CD4-positive, alpha-beta T cell (primary cell): ENCODE measurements at places on chromosomes 13 and 19. TPM values are rescaled to one million over a fixed set of nuclear protein-coding genes. Genes with fewer than 3 reads are reported as not detected.

NALCN gene
- not detected for total RNA-seq

RGL3 gene
- total RNA-seq = not detected

C13orf42 gene
- not detected for total RNA-seq

HIPK4 gene
- 0.11 TPM for total RNA-seq

CEACAM3 gene
- total RNA-seq = not detected

HNRNPA1L2 gene
- 17.1 TPM for total RNA-seq

GRCh38 chr13:29465741-29466293, 129.7 kb downstream of the SLC7A1 start:
- peaks cover 1% of the 10 kb centered on the region for H3K27me3 ChIP-seq
- no peak overlapping the region for H3K4me3 ChIP-seq
- DNase-seq = no peak
- no peak overlapping the region for H3K27ac ChIP-seq

- H3K4me3 ChIP-seq = no peak overlapping the region
- H3K36me3 ChIP-seq = no peaks in the 10 kb centered on the region
- H3K27ac ChIP-seq = no peak overlapping the region
- H3K4me1 ChIP-seq = peaks cover 7% of the 10 kb centered on the region
- DNase-seq = no peak
- no peaks in the 10 kb centered on the region for H3K27me3 ChIP-seq
Observed at GRCh38 chr19:38759590-38760003, 13.7 kb downstream of the LGALS7 start.

GRCh38 chr13:108363666-108364065, 94.1 kb downstream of the TNFSF13B start:
- no peaks in the 10 kb centered on the region for H3K27me3 ChIP-seq
- H3K36me3 ChIP-seq = no peaks in the 10 kb centered on the region
- no peaks in the 10 kb centered on the region for H3K4me1 ChIP-seq
- H3K4me3 ChIP-seq = no peak overlapping the region
- no peak for DNase-seq

DNA sequence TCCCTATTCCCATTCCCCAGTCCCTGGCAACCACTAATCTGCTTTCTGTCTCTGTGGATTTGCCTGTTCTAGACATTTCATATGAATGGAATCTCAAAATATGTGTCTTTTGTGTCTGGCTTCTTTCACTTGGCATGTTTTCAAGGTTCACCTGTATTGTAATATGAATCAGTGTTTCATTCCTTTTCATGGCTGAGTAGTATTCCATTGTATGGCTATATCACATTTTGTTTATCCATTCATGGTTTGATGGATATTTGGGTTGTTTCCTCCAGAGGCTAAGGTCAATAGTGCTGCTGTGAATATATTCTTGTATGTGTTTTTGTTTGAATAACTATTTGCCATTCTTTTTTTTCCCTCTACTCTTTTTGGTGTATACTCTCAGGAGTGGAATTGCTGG, 24.4 kb downstream of the NCAN start:
- no peaks in the 10 kb centered on the region for H3K4me1 ChIP-seq
- no peak for DNase-seq
- H3K27me3 ChIP-seq = peaks cover 8% of the 10 kb centered on the region
- H3K36me3 ChIP-seq = no peaks in the 10 kb centered on the region
- no peak overlapping the region for H3K27ac ChIP-seq

DNA sequence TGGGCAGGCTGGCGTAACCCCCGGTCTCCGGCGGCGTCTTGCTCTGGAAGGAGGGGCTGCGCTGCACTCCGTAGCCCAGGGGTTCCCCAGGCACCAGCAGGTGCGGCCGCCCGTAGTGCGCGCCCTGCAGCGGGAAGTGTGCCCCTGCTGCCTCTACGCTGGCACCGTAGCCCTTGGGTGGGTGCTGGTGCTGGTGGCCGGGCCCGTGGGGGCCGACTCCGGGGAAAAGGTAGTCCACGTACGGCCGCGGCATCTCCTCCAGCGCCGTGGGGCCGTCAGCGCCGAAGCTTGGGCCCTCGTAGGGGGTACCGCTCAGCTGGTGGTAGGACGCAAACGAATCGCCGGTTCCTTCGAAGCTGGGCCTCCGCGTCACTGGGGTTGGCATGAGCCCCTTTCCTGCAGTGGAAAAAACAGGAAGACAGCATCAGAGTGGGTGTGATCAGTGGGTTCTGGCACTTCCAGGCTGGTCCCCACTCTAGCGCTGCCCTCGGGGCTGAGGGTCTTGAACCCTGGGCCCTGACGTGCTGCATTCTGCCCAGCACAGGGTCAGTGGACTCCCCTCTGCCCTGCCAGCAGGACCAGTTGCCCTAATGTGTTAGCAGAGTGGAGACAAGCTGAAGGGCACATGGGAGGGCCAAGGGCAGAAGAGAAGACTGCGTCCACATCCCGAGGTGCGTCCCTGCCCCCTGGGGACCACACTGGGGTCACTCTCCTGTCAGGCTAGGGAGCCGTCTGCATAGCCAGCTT, 72.3 kb downstream of the LATS2 start:
- H3K4me3 ChIP-seq = no peak overlapping the region
- H3K36me3 ChIP-seq = no peaks in the 10 kb centered on the region
- DNase-seq = no peak

DNA sequence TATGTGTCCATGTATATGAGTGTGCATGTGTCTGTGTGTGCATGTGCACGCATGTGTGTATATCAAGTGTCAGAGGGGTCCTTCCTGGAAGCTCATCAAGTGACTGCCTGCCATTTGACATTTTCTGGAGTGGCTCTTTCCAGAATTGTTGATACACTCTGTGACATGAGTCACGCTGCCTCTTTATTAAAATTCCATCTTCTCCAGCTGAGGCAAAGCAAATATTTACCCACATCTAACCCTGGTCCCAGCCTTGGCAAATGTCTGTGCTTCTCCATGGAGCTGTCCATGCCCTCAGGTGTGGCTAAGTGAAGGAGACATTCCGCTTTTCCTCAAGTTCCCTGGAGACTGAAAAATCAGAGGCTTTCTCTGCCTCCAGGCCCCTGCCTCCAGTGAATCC, 88.2 kb upstream of the MBNL2 start:
- H3K27ac ChIP-seq = no peak overlapping the region
- DNase-seq = no peak
- H3K4me1 ChIP-seq = no peaks in the 10 kb centered on the region
- H3K36me3 ChIP-seq = no peaks in the 10 kb centered on the region
- no peaks in the 10 kb centered on the region for H3K27me3 ChIP-seq

DNA sequence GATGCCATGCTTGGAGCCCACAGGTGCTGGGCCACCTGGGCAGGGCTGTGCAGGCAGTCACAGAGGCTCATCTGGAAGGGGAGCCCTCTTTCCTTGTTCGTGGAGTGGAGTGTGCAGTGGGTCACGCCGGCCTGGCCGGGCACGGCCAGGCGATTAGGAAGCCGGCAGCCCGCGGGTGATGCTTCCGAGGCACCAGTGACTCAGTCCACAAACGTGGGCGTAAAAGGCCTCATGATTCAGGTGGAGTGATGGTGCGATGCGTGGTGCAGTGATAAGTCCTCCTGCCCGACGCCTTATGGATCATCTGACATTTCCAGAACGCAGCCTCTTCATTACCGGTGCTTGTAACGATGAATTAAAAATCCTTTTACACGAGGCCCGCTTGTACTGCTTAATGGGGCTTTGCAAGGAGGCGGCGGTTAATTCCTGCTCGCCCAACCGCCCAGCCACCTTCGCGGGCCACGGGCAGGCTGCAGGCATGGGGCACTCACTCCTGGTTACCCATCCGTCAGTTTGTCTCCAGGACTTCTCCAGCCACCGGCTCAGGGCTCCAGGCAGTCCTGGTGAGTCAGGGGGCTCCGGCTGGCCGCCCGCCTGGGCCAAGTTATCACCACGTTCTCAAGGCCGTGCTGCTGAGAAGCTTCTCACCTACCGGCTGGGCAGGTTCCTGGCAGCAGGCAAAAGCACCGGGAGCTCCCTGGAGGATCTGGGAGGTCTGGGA, 172.4 kb downstream of the KDM4B start:
- no peak overlapping the region for H3K27ac ChIP-seq
- no peaks in the 10 kb centered on the region for H3K27me3 ChIP-seq
- H3K36me3 ChIP-seq = peaks cover 44% of the 10 kb centered on the region
- no peak for DNase-seq

DNA sequence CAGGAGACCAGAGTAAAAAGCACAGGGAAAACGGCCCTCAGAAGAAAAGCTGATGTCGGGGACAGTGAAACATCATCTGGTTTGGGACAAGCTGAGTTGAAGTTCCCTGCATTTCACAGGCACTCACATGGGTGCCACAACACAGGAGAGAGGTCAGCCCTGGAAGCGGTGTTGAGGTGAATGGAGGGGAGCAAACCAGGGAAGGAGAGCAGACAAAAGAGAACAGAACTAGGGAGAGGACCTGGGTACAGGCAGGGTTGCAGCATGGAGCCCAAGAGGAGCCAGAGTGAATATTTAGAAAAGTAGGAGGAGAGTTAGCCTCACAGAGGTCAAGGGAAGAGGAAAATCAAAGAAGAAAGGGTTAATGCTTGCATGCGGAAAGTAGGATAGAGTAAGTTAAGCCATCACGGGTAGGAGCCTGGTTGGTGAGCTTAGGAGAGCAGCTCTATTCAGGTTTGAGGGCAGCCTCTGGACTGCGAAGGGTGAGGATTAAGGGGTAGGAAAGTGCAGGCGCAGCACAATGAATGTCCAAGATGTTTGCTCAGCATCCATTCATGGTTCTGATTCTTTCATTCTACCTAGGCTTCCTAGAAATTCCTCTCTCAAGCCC, 15.5 kb downstream of the FAM216B start:
- no peaks in the 10 kb centered on the region for H3K36me3 ChIP-seq
- H3K27me3 ChIP-seq = no peaks in the 10 kb centered on the region
- H3K27ac ChIP-seq = no peak overlapping the region

GRCh38 chr19:40279120-40279551, 6.0 kb downstream of the AKT2 start:
- no peak overlapping the region for H3K27ac ChIP-seq
- DNase-seq = no peak
- H3K4me3 ChIP-seq = no peak overlapping the region
- peaks cover 89% of the 10 kb centered on the region for H3K4me1 ChIP-seq
- H3K27me3 ChIP-seq = no peaks in the 10 kb centered on the region

DNA sequence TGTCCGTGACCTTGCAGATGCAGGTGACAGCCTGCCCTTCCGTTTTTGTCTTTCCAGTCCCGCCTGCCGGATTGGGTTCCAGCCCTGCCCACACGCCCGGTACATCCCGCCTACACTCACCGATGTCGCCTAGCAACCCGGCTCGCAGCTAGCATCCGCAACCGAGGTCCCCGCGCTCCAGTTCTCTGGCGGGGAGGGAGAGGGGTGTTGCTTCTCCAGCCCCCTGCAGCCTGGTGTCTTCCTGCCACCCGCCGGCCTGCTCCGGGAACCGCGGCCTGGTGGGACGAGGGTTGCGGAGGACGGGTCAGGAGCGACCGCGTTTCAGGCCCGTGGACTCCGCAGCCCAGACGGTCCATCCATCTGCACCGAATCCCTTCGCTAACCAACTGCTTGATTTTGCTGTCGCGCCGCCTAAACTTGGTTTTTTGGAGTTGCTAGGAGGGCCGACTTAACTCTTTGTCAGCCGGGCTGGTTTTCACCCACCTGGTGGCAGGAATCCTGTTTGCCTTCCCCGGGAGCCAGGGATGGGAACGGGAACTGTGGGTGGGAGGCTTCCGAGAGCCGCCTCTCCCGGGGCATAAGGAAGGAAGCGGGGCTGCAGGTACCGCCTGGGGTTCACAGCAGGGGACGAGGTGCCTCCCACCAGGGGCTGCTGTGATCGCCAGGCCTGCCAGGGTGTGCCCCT, 15.4 kb upstream of the MATK start:
- peaks cover 46% of the 10 kb centered on the region for H3K4me1 ChIP-seq
- H3K27ac ChIP-seq = no peak overlapping the region
- peak; percentile 82 for DNase-seq
- H3K36me3 ChIP-seq = no peaks in the 10 kb centered on the region
- peak overlapping the region; percentile 47 for H3K4me3 ChIP-seq

- no peak overlapping the region for H3K27ac ChIP-seq
- DNase-seq = no peak
- no peaks in the 10 kb centered on the region for H3K36me3 ChIP-seq
- no peaks in the 10 kb centered on the region for H3K4me1 ChIP-seq
- no peak overlapping the region for H3K4me3 ChIP-seq
Observed at GRCh38 chr13:67094952-67095351, 135.2 kb downstream of the PCDH9 start.

GRCh38 chr19:2475018-2475701, 767 bp upstream of the GADD45B start:
- H3K4me1 ChIP-seq = peaks cover 45% of the 10 kb centered on the region
- peak overlapping the region; percentile 70 for H3K27ac ChIP-seq
- no peaks in the 10 kb centered on the region for H3K27me3 ChIP-seq
- peaks cover 8% of the 10 kb centered on the region for H3K36me3 ChIP-seq

DNA sequence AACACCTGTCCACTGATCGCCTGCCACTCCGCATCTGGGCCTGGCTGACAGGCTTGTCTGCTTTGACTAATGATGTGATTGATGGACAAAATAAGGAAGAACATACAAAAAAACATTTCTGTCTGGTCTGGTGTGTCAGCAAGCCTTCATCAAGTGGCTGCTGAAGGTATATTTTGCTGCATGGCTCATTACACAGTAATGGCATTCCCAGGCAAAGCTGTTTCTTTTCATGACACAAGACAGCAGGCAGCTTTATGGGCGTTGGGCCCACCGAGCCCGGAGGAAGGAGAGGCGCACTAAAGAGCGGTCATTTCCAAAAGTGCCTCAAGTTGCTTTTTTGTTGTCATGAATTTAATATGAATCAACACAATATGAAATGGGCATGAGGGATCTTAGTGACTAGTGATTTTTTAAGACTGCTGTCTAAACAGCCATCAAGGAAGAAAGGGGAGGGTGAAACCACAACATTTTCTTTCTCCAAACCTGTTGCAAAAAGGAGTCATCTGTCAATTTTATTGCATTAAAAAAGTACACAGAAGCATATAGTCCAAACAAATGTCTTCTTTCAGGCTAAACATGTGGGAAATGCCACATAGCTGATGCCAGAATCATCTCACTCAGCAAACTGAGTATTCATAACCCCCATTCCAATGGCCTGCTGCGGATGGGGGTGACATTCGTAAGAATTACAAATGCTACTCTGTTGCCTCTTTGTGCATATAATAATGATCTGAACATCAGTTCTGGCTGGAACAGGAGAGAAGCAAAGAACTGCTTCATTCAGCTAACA, 476.6 kb downstream of the ZNF536 start:
- no peak overlapping the region for H3K4me3 ChIP-seq
- no peaks in the 10 kb centered on the region for H3K4me1 ChIP-seq
- no peaks in the 10 kb centered on the region for H3K27me3 ChIP-seq
- no peak for DNase-seq
- H3K27ac ChIP-seq = no peak overlapping the region
- no peaks in the 10 kb centered on the region for H3K36me3 ChIP-seq
